ENCODE measurements at places on chromosomes 2 and 18.
A peak's percentile ranks its signal among the peaks of the same experiment; 100 is the strongest.

- DNase-seq, result no peak
Measured at GRCh38 chr2:65368468-65368867, 63.9 kb downstream of the SPRED2 start.

GRCh38 chr2:176769499-176770370 is 442.9 kb upstream of the HNRNPA3 start:
- DNase-seq, result no peak

GRCh38 chr2:214503568-214503967 is 92.7 kb downstream of the VWC2L start:
- no peak for DNase-seq

GRCh38 chr2:198490748-198491147 is 686.4 kb downstream of the PLCL1 start:
- DNase-seq, result no peak

GRCh38 chr18:31229829-31230228 is 67.2 kb upstream of the DSC1 start:
- no peak for DNase-seq

- no peak for DNase-seq
Measured at GRCh38 chr2:7272210-7272609, 355.0 kb downstream of the RNF144A start.

DNA sequence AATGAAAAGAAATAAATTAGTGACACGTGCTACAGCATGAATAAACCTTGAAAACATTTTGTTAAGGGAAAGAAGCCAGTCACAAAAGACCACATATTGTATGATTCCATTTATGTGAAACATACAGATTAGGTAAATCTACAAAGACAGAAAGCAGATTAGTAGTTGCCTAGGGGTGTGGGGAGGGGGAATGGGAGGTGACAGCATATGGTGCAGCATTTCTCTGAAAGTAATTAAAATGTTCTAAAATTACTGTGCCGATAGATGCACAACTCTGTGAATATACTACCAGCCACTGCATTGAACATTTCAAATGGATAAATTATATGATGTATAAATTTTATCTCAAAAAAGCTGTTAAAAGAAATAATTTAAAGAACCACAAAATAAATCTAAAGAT is 161.0 kb downstream of the TRIB2 start:
- DNase-seq, result no peak

DNA sequence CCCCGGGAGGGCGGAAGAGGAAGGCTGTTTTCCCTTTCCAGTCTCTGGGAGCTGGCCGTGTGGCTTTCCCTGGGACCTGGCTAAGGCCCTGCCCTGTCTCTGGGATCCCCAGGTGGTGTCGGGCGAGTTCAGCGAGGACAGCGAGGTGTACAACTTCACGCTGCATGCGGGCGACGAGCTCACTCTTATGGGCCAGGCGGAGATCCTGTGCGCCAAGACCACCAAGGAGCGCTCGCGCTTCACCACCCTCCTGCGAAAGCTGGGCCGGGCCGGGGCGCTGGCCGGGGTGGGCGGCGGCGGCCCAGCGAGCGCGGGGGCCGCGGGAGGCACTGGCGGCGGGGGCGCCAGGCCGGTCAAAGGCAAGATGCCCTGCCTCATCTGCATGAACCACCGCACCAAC is 11.2 kb downstream of the GAREM2 start:
- no peak for DNase-seq

GRCh38 chr2:127108090-127108523 is 1.2 kb upstream of the BIN1 start:
- no peak for DNase-seq

DNA sequence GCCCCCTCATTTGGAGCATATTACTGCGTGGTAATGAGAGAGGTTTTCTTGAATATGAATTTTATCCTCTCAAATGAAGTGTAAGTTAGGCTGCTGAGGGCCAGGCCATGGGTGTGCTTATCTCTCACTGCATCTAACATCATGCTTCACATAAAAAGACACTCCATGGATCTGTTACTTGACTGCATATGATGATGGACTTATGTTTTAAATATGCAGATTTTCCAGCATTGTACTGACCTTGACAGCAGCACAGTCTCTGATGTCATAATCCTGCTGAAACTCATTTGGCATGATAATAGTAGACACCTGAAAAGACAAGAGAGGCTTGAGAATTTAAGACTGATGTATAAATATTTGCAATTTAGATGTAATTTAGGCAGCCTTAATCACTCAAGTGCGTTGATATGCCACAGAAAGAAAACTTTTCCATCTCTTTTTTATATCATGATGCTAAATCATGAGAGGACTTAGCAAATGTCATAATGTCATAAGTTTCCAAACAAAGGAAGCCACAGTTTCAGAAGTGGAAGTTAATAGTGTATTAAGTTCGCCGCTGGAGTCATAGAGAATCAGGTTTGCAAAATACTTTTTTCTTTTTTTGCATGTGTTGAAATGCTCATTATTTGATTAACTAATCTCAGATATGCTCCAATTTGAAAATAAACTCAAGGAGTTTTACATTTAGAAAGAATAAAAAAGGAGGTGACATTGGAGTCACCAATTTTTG is 62.7 kb upstream of the CD302 start:
- DNase-seq, result no peak

- DNase-seq, result no peak
Measured at GRCh38 chr2:151482171-151482725, 72.5 kb downstream of the RIF1 start.

DNA sequence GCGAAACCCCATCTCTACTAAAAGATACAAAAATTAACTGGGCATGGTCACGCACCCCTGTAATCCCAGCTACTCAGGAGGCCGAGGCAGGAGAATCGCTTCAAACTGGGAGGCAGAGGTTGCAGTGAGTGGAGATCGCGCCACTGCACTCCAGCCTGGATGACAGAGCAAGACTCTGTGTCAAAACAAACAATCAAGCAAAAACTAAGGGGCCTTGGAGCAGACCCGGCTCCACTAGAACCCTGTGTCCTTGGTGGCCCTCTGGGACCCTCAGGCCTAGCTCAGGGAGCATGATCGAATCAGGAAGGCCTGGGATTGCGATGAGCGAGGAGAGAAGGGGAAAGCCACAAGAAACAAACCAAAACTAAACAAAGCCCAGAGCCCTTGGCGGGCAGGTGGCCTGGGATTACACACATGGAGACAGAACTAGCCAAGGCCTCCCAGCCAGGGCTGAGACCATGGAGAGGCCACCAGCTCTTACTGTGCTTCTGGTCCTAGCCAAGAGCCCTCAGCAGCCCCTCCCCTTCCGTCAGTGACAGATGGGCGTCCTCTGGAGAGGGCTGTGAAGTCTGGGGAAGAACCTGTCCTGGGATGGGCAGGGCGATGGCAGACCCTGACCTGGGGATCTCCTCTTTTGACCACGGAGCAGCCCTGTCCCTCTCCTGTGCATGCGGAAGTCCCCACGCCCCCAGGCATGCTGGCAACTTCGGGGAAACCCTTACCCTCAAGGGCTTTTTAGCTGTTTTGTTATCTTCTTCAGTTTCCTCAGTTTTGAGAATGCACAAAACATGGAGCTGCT is 27.4 kb upstream of the CATIP start:
- peak; percentile 68 for DNase-seq

DNA sequence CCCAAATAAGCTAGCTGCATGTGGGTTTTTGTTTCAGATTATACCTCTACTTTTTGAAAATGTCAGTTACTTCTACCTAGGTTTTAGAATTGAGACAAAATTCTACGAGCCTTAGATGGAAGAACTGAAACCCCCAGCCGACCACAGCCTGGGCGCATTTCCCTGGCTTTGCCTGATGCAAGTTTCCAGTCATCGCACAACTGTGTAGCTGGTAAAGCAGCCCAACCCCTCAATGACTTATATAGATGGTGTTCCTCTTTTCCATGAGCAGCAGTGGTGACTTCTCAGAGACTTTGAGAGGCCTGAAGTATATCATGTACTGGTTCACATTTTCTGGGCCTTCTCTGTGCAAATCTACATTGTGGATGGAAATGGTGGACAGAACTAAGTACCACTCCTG is 515.4 kb upstream of the RAB6C start:
- DNase-seq, result no peak

DNA sequence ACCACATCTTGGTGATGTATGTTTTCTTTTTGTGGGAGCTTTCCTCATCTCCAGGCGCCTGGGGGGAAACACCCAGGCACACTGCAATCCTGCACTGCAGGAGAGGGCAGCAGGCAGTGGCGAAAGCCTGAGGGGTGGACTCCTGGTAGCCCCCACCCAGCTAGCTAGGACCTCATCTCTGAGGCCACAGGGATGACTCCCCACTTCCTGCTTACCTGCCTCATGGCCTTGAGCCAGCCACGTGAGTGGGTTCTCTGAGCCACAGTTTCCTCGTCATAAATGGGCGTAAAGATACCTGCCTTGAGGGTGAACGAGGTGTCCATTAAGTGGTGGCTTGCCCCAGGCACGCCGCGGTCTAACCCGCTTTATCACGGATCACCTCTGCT is 19.1 kb downstream of the TRAF3IP1 start:
- no peak for DNase-seq

DNA sequence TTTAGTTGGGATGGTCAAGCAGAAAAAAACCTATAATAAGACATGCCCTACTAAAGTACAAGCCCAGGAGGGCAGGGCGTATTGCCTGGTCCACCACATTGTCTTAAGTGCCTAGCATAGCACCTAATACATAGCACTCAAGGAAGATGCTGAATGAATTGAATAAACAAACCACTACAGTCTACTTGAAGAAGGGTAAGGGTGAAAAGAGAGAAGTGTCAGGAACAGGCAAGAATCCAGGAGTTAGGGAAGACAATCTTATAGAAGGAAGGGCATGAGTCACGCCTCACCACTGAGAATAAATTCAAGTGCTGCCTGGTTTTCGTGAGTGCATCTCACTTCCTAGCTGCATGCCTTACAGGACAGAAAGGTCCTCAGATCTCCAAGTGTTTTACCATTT is 13.9 kb downstream of the SLC19A3 start:
- no peak for DNase-seq

- DNase-seq, result no peak
Measured at GRCh38 chr2:100106460-100106859, 35.9 kb downstream of the AFF3 start.

- no peak for DNase-seq
Measured at GRCh38 chr2:136112317-136113208, 5.4 kb downstream of the CXCR4 start.

GRCh38 chr2:175097297-175097696 is 70.7 kb downstream of the ATF2 start:
- no peak for DNase-seq

DNA sequence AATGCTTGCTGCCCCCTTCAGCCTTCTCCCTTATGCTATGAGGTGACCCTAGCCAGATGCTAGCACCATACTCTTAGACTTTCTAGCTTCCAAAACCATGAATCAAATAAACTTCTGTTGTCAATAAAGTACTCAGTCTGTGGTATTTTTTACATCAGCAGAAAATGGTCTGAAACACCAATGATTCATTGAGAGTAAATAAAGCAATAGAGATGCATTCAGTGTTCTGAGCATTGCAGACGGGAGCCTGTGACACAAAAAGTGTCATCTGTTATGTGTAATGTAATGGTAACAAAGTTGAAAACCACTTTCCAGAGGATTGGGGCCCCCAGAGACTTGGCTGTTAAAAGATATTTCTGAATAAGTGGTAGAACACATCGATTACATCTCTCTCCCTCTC is 758.0 kb upstream of the NRXN1 start:
- DNase-seq, result no peak

- no peak for DNase-seq
Measured at GRCh38 chr2:203280428-203281064, 41.7 kb downstream of the CYP20A1 start.

- DNase-seq, result no peak
Measured at GRCh38 chr2:37276291-37276690, 44.8 kb downstream of the NDUFAF7 start.

DNA sequence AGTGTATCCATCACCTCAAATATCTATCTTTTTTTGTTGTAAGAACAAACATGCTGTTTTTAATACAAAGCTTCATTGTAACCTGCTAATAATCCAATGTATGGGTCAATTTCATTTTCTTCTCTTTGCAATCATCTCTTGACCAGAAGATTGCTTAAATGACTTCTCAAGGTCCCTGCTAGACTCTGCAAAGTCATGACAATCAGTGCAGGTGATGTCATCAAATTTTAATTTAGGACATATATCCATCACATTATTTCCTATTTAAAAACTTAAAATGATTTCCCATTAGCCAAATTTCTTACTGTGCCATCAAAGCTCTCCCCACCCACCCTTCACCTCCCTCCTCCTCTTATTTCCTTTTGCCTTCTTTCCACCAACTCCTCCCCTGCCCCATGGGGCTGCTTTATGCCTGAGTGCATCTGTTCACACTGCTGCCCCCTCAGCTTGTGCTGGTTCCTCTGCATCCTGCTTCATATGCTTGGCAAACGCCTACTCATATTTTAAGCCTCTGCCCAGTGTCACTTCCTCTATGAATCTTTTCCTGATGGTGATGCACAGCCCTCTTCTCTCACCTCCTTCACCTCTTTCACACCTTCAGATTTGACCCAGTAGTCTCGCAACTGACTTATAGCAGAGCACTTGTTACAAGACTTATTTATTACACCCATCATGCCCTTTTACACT is 20.3 kb downstream of the PLEK start:
- no peak for DNase-seq

GRCh38 chr18:44589693-44590355 is 90.9 kb upstream of the SETBP1 start:
- no peak for DNase-seq

- DNase-seq, result no peak
Measured at GRCh38 chr18:55144193-55144930, 185.1 kb upstream of the CCDC68 start.

Data from right cardiac atrium (tissue), 5 donors.